ENCODE measurements at places on chromosomes 7 and 10. TPM values are rescaled to one million over a fixed set of nuclear protein-coding genes. Genes with fewer than 3 reads are reported as not detected.

- no peak for DNase-seq
Observed at GRCh38 chr7:108014747-108015682, 12.1 kb upstream of the LAMB1 start.

PAX2 gene
- not detected for total RNA-seq

GRCh38 chr7:8823486-8823885 is 390.1 kb downstream of the NXPH1 start:
- no peak for DNase-seq

OR2A1 gene
- not detected for total RNA-seq

GRCh38 chr10:78217336-78217735 is 183.7 kb downstream of the RPS24 start:
- no peak for DNase-seq

NFE2L3 gene
- 20.1 TPM for total RNA-seq

DNA sequence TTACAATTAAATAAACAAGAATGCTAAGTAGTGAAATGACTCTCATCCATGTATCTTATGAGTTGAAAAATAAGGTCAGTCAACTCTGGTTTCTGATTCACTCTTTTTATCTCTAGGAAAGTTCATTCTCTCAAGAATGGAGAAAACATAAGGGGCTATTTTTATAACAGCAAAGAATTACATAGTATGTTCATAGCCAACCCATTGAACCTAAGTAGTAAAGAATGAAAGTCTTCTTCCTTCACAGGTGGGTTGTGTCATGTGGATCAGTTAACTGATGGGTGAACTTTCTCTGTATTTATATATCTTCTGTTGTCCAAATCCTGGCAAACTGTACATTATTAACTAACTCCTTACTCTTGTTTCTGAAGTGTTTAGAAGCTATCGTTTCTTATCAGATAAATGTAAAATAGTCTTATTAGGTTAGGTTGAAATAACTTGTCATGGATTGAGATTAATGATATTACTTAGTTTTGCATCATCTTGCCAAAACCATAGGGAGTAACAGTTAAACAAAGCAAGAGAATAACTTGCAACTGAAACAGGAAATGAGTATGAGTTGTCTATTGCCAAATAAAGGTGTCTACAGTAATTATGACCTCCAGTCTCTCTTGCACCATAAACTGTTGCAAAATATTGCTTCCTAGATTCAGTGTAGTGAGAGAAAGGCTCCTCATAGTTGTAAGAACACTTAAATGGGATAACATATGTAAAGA is 86.8 kb downstream of the ANKRD7 start:
- no peak for DNase-seq

DNA sequence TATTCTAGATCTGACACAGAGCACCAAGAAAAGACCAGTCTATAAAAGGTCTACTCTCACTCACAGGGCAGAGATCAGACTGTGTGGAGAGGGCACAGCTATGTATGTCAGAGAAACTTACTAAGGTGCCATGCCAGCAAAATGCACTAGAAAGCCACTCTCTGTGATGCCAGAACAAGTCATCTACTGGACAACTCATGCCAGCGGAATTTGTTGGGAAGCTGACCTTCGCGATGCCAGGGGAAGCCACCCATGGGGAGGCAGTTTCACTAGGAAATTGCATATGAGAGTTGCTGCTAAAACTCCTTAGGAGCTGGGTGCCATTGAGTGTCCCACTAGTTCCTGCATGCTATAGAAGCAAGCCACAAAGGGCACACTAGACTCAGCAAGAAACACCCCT is 58.5 kb downstream of the MICU1 start:
- no peak for DNase-seq

GRCh38 chr7:157558516-157558874 is 221.7 kb downstream of the DNAJB6 start:
- no peak for DNase-seq

- no peak for DNase-seq
Observed at GRCh38 chr10:92284112-92284704, 6.7 kb downstream of the CPEB3 start.

DNA sequence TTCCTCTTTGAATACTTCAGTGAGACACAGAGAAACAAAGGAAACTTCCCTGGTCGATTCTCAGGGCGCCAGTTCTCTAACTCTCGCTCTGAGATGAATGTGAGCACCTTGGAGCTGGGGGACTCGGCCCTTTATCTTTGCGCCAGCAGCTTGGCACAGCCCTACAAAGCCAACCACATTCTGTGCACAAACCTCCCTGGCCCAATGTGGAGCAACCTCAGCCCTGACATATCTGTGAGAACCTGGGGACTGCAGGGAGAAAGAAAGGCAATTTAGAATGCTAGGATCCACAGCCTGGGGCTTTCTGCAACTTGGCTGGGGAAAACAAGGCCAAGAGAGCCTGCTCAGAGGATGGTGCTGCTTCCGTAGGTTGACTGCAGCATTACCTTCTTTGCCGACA is 63.5 kb upstream of the PRSS58 start:
- no peak for DNase-seq

DNA sequence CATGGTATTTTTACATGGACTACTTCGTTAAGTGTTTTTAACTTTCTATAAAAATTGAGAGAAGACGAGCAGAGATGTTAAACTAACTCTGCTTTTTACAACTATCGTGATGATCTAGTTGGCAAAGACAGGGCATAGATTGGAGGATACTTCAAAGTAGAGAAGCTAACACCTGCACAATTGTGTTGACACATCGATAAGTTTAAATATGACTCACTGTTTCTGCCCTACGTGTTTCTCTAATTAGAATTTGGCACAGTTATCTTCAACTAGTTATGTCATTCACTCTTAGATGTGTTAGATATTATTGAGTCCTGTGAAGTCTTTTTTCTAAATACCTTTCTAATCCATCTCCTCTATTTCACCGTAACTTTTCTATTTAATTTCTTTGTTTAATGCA is 68.5 kb upstream of the FERD3L start:
- no peak for DNase-seq

CHAT gene
- total RNA-seq = not detected

DNA sequence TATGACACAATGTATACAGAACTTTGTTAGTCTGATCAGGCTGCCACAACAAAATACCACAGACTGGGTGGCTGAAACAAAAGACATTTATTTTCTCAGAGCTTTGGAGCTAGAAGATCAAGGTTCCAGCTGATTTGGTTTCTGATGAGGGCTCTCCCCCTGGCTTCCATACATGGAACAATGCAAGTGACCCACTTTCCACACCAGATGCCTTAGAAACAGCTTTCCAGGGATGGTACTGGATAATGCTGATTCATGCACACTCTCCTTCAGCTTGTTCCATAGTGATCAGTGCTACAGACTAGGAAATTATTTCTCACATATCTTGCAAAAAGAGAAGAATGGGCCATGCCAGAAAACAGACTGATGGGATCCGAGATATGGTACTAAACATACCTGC is 1274.9 kb upstream of the SORCS1 start:
- no peak for DNase-seq

GRCh38 chr7:139488810-139489209 is 5.3 kb upstream of the KLRG2 start:
- no peak for DNase-seq

GRCh38 chr7:14381306-14381705 is 391.8 kb upstream of the ETV1 start:
- no peak for DNase-seq

DNA sequence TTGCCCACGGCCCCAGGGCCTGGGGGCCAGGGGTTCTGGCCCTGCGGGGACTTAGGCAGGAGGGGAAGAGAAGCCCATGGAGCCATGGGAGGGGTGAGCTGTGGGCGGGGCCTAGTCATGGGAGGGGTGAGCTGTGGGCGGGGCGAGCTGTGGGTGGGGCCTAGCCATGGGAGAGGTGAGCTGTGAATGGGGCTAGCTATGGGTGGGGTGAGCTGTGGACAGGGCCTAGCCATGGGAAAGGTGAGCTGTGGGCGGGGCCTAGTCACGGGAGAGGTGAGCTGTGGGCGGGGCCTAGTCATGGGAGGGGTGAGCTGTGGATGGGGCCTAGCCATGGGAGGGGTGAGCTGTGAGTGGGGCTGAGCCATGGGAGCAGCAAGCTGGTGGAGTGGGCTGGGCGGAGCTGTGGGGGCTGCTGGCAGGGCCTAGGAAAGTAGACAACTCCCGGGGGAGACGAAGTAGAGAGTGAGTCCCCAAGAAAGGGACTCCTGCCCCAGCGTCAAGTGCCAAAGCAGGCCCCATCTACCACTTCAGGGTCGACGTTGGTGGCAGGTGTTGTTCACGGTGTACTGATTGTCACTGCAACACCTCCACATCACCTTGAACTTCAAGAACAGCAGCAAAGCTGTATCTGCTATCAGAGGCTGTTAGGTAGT is 19.2 kb upstream of the TTYH3 start:
- no peak for DNase-seq

MPP7 gene
- total RNA-seq = 1.4 TPM

DNA sequence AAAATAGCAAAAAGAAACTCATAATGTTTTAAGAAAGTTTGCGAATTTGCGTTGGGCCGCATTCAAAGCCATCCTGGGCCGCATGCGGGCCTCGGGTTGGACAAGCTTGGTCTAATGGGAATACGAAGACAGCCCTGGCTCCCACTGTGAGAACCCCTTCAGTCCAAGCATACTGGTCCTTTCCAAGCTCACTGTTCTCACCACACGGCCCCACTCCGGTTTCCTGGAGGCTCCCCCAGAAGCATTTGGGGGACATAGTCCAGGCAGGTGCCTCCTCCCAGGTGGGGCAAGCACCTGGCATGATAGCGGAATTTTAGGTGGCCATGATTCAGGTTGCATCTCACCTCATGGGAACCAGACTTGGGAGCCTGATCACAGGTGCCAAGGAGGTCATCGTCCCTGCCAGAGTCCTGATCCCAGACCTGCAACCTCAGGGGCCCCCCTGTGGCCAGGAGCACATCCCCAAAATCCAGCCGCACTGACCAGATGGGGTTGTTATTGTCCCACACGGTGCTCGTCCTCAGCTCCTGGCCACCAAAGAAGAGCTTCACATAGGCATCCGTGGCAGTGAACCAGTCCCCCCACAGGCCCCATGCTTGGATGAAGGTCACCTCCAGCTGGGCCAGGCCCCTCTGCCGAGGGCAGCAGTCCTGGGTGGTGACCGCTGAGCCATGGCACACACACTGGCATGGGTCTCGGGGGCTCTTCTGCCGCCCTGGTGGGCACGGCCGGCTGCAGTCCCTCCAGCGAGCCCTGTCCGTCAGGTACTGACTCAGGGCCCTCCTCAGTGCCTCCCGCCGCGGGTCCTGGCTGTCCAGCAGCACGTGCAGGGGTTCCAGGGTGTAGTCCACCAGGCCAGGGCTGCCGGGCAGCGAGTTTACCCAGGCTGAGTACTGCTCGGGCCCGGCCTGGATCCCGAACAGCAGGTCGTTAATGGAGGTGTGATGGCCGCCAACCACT is 4.4 kb downstream of the PRF1 start:
- no peak for DNase-seq

PLEKHS1 gene
- not detected for total RNA-seq

GRCh38 chr10:60446070-60446833 is 56.6 kb upstream of the ANK3 start:
- no peak for DNase-seq

PLXDC2 gene
- 0.05 TPM for total RNA-seq

PBLD gene
- total RNA-seq = 1.1 TPM

Measured in activated CD8-positive, alpha-beta memory T cell treated with anti-CD3 and anti-CD28 coated beads, Interleukin-2, amount 10 ng/mL, durations not matched to agents 7 days and 5 days (primary cell).